ENCODE measurements at places on chromosomes 4 and X.

GRCh38 chrX:130100180-130100579 lies 10.1 kb downstream of the ELF4 start:
- no peak for DNase-seq

DNA sequence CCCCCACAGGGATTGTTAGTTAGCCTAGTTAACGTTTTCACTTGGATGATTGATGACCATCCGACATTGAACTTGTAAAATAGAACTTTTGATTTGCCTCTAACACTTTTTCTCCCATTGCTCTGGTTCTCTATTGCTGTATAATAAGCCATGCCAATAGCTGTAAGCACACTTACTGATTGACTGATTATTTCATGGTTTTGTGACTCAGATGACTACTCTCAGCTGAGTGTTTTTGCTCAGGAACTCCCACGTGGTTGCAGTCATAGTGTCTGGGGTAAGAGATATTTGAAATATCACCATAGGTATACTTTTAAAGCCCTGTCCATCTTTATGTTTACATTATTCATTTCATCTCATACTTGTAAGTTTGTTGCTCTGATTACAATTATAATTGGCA lies 1285.5 kb downstream of the STIM2 start:
- no peak for DNase-seq

DNA sequence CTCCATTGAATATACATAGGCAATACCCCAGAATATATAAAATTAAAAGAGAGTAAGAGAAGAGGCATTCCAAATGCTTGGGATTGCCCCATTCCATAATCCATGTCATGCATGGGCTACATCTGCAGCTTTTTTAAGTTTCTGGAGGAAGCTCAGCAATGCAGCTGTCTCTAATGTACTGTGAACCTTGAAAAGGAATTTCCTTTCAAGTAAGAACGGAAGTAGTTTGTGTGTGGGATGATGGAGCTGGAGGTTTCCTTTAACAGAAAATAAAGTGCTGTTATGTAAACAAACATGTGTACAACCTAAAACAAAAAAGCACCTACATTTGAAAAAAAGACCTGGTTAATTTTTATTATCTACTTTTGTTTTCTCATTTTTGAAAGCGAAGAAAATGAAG lies 303.5 kb downstream of the BMPR1B start:
- DNase-seq, result no peak

DNA sequence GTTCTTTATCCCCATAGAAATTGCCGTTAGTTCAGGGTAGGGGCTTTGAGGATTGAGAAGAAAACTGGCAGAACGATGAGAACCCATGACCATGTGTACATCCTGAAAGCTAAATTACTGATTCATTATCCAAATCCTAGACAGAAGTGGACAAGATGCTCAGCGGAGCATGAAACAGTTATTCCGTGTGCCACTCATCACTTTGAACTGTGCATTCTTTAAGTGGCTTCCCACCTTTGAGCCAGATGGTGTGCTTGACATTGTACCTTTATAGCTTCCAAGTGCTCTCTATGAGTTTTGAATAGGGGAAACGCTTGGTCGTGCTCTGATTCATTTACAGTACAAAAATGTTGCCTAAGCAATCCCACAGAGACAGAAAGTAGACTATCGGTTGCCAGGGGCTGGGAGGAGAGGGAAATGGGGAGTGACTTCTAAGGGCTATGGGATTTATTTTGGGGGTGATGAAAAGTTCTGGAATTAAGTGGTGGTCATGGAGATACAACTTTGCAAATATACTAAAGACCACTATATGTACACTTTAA lies 100.0 kb downstream of the DOCK11 start:
- DNase-seq, result no peak

- no peak for DNase-seq
Measured at GRCh38 chr4:81757691-81758090, 286.0 kb upstream of the RASGEF1B start.

- DNase-seq, result no peak
Measured at GRCh38 chr4:66876946-66877345, 668.4 kb downstream of the CENPC start.

GRCh38 chr4:111027526-111027925 lies 404.6 kb upstream of the PITX2 start:
- peak; percentile 83 for DNase-seq

- DNase-seq, result no peak
Measured at GRCh38 chrX:132710656-132711155, 221.9 kb upstream of the MBNL3 start.

DNA sequence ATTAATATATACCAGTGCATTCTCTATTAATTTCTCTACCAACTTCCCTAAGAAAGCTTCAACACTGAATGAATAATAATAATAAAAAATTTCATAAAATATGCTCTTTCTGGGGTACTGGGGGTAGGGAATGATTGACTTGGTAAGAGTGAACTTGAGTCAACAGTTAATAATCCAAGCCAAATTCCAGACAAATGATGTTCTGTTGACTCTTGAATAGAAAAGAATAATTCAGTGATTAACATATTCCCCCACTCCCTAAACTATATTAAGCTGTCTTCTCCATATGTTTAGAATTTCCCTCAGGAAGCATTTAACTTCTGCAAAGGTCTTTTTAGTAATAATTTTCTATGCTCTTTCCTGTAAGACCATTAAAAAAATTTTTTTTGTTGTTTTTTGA lies 12.3 kb downstream of the PGRMC2 start:
- no peak for DNase-seq

DNA sequence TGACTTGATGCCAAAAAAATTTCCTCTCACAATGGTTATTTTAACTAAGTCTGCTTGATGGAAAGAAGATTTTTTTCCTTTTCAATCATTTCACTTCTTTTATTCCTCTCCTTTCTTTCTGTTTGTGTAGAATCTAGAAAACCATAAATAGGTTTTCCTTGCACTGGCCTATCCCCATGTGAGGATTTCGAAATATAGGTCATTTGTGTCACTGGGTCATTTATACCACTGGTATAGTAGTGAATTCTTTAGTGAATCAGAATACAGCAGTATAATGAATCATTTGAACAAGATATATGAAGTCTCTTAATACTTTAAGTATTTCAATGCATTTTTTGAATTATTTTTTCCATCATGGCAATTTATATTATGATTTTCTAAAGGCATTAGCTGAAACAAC lies 26.6 kb downstream of the PCDH7 start:
- no peak for DNase-seq

- no peak for DNase-seq
Measured at GRCh38 chr4:2083826-2084160, 24.7 kb downstream of the NAT8L start.

DNA sequence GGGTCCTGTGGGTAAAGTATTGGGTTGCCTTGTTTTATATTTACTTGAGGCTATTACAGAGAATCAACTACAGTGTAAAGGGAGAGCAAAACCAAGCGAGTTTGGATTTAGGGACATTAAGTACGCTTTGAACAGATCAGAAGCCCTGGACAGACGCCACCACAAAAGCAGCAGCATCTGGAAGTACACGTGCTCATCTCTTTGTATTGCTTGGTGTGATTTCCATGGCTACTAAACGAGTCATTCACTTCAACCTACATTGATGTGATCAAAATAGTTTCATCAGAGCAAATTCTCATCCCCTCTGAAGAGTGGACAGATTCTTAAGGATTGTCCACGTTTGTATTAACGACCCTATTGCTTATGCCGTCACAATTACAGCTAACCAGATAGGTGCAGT lies 85.1 kb downstream of the SORBS2 start:
- DNase-seq, result no peak

DNA sequence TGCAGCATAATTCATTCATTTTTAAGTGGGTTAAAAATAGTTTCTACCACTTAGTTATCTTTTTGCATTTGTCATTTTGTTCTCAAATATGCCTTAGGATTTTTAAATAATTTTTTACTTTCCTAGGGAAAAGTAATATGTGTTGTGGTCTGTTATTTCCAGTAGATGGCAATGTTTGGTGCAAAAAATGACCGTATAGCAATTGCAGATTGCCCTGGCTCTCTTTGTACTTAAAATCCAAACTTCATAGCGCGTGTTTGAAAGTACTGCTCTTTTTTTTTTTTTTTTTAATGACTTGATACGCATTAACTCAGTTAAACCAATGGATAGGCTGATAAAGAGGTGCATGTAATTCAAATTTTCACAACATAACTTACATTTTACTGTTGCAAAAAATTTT lies 74.4 kb upstream of the RBMX start:
- peak; percentile 9 for DNase-seq

DNA sequence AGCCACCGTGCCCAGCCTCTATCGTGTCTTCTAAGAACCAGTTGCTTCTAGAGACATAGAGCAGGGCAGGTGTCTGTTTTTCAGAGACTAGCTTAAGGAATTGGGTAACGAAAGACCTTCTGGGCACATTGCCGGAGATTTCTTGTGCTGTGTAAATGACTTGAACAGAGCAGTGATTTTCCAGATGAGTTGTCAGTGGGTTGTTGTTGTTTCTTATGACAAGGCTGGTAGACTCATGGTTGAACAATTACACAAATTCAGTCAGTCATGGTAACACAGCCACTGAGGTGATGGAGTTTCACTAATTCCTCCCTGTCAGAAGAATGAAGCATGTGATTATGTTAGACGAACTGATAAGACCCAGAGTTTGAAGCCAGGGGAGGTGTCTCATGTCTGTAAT lies 20.5 kb upstream of the DDX3X start:
- no peak for DNase-seq

- DNase-seq, result no peak
Measured at GRCh38 chrX:9458516-9459078, 6.3 kb upstream of the TBL1X start.

GRCh38 chr4:136706942-136707341 lies 825.4 kb downstream of the PCDH18 start:
- no peak for DNase-seq

DNA sequence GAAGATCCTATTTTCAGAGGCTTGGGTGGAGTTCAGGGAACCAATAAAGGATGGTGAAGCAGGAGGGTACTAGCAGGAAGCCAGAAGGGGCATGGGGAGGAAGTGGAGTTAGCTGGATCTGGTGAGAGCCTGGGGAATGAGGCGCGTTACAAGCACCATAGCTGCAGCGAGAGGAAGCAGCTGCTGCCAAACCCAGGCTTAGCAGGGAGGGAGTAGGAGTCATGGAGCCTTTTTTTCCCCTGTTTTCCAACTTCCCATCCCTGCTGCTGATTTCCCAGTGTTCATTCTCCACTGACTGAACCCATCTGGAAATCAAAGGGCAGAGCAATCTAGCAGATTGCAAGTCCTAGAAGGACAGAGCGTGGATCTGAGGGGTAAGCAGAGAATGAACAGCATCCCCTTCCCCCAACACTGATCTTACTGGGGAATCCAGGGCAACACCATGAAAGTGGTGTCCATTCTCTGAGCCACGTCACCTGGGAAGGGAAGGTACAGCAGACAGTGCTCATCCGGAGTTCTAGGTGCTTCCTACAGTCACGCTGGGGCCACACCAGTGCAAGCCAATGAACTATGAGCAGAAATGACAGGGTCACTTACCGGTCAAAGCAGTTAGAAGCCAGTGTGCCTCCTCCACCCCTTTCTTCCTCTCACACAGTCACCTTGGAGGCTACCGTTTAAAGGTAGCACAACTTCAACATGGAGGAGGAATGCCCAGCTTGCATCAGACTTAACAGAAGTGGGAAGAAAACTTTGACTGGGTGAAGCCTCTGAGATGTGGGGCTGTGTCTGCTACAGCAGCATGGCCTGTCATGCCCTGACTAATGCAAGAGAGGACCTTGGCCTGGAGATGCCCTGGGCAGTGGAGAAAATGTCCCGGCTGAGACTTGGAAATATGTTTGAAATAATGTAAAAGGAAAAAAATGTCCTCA lies 36.7 kb downstream of the SMIM20 start:
- no peak for DNase-seq

DNA sequence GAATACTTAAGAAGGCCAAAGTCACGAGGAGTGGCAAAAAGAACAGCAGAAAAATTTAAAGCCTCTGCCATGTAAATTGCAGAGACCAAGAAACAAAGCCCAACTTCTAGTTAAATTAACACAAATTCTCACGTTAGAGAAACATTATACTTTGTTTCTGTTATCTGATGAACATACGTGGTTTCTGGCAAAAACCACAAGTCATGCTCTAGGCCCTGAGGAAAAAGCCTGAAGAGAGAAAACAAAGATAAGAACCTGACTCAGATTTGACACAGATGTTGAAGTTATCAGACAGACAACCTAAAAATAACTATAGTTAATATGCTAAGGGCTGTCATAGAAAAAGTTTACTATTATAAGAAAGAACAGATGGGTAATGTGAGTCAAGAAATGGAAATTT lies 149.1 kb upstream of the PCDH10 start:
- DNase-seq, result peak; percentile 41

DNA sequence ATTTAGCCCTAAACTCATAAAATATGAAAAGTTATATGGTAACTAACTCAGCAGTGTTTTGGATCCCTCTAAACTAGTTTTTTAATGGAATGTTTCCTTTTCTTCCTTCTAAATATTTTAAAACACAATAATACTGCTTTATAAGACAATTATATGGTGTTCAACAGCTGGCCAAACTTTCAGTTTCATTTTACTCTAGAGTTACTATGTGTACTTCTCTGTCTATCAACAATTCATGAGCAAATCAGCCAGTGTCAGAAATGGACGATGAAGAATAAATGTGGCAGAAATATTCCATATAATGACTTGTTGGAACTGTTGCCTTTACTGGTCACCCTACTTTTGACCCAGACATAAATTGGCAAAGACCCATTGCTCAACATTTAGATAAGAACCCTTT lies 64.8 kb upstream of the CXXC4 start:
- no peak for DNase-seq

GRCh38 chr4:48247142-48247877 lies 22.3 kb downstream of the TEC start:
- no peak for DNase-seq

- no peak for DNase-seq
Measured at GRCh38 chr4:123327846-123328429, 68.7 kb upstream of the SPRY1 start.

- DNase-seq, result no peak
Measured at GRCh38 chr4:101230801-101231426, 116.4 kb downstream of the PPP3CA start.

- DNase-seq, result no peak
Measured at GRCh38 chrX:96006281-96006680, 678.4 kb upstream of the DIAPH2 start.

DNA sequence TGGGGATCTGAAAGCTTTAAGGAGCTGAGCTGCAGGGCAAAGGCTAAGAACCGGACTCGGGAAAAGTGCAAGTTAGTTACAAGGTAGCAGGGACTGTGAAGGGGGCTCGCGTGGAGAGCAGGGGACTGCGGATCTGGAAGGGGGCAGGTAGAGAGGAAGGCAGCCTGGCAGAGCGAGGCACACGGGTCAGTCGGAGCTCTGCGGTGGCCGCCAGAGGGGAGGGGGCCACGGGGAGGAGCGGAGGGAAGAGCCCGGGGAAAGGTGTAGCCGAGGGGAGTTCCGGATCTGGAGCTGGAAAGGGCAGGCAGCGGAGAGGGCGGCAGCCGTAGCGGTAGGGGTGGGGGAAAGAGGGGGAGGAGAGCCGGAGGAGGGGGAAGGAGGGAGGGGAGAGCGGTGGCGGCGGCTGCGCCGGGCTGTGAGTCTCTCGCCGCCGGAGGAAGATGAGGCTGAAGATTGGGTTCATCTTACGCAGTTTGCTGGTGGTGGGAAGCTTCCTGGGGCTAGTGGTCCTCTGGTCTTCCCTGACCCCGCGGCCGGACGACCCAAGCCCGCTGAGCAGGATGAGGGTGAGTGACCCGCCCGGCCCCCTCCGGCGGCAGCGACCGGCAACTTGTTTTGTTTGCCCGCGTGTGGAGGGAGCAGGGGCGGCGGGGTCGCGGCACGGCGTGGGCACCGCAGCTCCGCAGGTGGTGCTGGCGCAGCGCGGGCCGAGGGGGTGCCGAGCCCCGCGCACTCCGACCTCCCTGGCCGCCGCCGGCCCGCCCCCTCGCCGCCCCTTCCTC lies at the start of gene GALNT7:
GALNT7 (plus strand) TSS at position 416 of the 782 bp plus-strand sequence; CDS start at position 441, 25 bp downstream.
- no peak for DNase-seq

All from non-pigmented ciliary epithelial cell (primary cell).